ENCODE measurements at places on chromosomes 6 and 20.

DNA sequence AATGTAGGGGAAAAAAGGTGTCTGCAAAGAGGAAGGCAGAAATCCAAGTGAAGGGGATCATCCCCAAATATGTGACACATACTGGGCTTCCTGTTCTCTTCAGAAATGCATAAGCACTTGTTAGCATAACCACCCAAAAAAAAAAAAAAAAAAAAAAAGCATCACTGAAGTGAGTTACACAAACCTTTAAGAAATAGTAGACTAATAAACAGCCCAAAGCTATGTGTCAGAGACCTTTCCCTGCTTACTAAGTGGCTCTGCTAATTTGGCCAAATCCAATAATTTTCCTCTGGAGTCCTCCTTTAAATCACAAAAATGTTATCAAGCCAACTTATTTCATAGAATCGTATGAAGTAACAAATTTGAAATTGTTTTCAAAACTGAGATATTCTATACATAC lies 7.5 kb upstream of the DST start:
- DNase-seq: no peak

DNA sequence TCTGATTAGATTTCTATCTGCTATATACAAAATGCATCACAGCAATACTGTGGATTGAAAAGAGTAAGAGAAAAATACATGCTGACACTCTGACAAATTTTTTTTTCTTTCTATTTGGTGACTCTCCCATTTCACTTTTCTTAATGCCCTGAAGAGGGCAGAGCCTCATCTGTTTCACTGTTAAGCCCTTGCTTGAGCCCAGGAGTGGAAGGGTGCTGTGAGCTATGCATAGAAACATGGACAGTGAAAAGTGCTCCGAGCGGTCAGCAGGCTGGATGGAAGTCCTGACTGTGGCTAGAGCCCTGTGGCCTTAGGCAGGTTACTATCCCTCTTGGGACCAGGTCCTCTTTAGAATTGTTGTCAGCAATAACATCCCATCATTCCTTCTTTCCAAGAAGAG lies 17.4 kb upstream of the CSE1L start:
- no peak for DNase-seq

- no peak for DNase-seq
Observed at GRCh38 chr20:64146301-64146935, 17.8 kb upstream of the MYT1 start.

DNA sequence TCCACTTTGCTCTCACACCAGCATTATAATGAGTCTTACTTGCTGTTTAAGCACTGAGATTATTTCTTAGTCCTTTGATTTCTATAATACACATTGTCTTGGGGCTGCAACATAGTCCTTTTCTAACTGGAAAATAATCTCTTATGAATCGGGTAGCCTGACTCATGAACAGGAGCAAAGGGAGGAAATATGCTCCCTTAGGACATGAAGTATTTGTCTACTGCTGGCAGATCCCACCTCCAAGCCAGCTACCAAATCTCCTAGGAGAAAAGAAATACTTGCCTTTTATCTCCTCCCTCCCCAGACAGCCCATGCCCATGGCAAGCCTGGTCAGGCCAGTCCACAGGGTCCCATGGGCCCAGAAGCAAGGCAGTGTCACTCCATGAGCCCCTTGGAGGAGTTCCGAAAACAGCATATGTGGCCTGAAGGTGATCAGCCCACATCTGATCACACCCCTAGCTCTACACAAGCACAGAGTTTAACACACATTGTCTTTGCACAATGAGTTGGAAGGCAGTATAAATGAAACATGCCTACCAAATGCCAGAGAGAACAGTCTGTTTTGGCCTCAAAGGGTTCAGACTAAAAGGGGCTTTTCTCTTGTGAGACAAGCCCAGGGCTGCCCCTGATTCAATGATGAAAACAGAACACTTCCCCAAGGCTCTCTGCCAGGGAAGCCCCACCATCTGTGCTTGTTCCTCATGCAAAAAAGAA lies 37.1 kb upstream of the SLC4A11 start:
- no peak for DNase-seq

DNA sequence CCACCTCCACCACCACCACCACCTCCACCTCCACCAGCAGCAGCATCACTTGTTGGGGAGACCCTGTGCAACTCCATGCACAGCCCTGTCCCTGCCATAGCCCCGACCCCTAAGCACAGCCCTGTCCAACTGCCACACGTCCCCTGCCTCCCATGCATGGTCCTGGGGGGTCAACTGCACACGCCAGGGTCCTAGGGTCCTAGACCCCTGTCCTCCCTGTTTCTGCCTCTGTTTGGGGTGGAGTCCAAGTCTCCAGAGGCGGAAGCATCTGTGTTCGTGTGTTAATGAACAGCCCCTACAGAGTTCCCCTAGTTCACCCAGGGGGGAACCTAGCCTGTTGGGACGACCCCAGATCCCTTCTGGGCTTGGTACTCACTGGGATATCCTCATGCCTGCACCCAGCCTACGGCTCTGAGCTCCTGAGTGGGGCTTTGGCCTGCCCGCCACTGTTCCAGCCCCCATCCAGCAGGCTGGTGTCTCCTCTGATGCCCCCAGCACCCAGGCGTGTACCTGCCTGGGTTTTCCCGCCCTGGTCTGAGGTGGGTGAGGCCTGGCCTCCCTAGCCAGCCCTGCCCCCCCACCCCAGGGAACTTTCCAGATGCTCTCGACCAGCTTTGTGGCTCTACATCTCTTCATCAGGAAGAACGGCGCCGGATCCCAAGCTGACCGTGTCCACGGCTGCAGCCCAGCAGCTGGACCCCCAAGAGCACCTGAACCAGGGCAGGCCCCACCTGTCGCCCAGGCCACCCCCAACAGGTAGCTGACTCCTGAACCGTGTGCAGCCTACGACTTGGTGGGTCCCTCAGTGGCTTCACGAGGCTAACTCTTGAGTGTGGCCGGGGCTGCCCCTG lies 2.5 kb upstream of the TNFRSF6B start:
- DNase-seq: no peak

DNA sequence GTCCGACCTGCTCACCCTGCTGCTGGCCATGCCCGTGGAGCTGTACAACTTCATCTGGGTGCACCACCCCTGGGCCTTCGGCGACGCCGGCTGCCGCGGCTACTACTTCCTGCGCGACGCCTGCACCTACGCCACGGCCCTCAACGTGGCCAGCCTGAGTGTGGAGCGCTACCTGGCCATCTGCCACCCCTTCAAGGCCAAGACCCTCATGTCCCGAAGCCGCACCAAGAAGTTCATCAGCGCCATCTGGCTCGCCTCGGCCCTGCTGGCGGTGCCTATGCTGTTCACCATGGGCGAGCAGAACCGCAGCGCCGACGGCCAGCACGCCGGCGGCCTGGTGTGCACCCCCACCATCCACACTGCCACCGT lies 885 bp downstream of the NTSR1 start:
- DNase-seq: no peak

- no peak for DNase-seq
Observed at GRCh38 chr20:49999329-49999728, 16.5 kb downstream of the SNAI1 start.
